ENCODE measurements at places on chromosomes 5 and 9.
A peak's percentile ranks its signal among the peaks of the same experiment; 100 is the strongest.

GRCh38 chr5:92922231-92922967 lies 658.6 kb downstream of the NR2F1-AS1 start:
- no peak for DNase-seq

GRCh38 chr5:119063579-119064379 lies 7.1 kb upstream of the DMXL1 start:
- no peak for DNase-seq

- DNase-seq, result no peak
Measured at GRCh38 chr5:151093476-151093889, 12.6 kb upstream of the TNIP1 start.

DNA sequence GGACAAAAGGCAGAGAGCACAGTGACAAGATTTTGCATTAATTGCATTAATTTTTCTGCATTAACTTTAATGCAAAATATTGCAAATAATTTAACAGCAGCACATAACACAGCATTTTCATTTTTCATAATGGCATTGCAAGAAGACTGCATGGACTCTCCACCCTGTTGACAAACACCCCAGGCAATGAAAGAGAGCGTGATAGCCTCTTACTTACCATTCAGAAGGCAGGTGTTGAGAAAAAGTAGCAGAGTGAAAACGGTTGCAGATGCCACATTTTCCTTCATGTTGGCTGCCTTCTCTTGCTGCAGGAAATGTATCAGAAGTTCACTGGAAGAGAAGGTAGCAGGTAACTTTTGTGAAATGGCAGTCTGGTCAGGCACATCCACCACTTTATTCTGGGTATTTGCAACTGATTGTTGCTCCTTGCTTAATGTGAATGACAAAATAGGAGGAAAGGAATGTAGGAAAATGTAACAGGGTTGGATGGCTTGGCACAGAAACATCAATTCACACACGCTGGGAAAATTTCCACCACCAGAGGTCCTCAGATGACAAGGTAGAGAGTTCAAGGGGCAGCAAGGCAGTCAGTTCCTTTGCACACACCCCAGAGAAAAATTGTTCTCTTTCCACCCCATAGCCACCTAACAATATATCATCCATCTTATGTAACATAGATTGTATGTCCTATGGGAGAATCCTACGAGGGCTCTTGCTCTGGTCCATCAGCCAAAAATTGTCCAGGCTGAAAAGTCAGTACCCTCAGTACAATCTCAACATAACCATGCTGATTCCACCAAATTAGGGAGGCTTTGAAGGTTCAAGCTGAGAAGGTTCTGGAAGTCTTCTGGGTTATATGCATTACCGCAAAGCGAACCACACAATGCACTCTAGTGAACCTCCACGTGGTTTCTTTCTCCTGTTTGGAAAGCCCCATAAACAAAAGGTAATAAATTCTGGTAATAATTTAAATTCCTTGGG lies 41.9 kb upstream of the AGXT2 start:
- peak; percentile 11 for DNase-seq

DNA sequence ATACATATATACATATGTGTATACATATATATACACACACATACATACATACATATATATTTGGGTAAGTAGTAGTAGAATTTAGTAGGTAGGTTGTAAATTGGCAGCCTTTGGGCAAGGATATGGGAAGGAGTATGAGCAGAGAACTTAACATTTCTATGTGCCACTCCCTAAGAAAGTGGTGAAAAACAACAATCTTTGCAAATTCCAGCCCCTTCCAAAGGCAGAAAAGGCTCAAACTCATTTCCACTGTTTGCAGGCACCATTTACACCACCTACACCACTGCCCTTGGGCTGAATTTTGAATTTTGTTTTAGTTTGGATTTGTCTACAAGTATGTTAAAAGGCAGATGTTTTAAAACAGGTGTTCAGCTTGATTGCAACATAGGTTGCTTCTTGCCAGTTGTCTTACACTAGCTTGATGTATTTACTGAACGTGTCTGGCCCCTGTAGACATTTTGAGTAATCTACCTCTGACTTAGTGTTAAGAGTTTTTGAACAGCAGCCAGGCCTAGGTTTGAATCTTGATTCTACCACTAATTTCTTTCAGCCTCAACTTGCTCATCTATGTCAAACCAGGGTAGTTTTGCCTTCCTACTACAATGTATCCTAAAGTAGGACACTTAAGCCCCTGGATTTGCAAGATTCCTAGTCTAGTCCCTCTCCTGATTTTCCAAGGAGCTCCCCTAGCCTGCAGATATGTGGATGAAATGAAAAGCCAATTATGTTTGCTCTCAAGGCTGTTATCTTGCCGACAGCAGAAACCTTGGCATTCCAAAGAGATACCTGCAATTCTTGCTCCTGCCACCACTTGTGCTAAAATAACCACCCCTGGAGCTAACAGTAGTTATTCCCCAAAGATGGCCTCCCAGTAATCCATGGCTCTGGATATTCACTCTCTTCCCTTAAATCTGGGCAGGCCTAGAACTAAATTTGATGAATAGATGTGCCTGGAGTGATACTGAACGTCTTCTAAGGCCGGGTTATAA lies 156.2 kb upstream of the SLC44A1 start:
- DNase-seq, result no peak

Measured in stimulated activated CD4-positive, alpha-beta T cell treated with anti-CD3 and anti-CD28 coated beads, Interleukin-1b, Interleukin-23, amount 100 ng/mL, for 1 hour (primary cell).